Caki2 (cell line): ENCODE measurements at places on chromosomes 1 and 21.

DNA sequence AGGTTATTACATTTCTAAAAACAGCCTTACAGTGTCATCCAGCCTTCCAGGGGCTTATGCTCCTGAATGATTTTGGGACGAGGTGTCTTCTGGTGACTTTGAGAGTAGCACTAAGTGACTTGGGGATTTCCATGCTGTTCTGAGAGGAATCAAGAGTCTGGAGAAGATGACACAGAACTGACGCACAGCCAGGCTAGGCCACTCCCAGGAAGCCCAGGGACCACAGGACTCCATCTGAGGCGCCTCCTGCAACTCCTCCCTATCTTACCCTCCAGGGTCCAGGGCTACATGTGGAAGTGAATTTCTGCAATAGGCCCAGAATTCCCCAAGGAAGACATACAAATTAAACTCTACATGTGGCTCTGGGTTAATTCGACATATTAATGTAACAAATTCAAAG, 92.5 kb downstream of the SLC25A24 start:
- peak; percentile 30 for DNase-seq

GRCh38 chr1:62092110-62092509, 102.5 kb upstream of the L1TD1 start:
- peak; percentile 23 for DNase-seq

DNA sequence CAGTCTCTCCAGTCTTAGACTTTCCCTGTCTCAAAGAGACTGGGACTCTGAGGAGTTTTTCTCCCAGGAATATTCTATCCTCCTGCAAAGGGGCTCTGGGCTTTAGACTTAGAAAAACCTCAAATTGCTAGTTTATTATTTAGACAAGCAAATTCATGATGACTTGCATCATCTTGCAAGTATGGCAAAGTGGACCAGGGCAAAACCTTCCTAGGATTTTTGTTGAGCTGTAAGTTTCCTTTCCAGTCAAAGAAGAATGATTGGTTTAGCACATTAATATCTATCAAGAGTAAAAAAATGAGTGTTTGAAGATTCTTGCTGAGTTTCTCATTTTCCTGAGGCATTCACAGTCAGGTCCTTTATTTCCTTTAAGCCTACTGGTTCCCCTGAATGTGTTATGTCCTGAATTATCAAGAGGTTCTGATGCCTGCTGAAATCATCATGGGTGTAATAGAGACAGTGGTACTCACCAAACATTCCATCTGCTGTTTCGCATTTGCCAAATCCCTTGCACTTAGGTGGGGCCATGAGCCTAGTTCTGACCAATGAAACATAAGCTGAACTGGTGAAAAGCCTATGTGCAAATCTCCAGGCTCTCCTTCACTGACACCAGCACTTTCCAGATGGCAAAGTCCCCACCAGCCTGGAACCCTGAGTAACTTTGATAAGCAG, 25.2 kb upstream of the SPAG17 start:
- DNase-seq, result no peak

DNA sequence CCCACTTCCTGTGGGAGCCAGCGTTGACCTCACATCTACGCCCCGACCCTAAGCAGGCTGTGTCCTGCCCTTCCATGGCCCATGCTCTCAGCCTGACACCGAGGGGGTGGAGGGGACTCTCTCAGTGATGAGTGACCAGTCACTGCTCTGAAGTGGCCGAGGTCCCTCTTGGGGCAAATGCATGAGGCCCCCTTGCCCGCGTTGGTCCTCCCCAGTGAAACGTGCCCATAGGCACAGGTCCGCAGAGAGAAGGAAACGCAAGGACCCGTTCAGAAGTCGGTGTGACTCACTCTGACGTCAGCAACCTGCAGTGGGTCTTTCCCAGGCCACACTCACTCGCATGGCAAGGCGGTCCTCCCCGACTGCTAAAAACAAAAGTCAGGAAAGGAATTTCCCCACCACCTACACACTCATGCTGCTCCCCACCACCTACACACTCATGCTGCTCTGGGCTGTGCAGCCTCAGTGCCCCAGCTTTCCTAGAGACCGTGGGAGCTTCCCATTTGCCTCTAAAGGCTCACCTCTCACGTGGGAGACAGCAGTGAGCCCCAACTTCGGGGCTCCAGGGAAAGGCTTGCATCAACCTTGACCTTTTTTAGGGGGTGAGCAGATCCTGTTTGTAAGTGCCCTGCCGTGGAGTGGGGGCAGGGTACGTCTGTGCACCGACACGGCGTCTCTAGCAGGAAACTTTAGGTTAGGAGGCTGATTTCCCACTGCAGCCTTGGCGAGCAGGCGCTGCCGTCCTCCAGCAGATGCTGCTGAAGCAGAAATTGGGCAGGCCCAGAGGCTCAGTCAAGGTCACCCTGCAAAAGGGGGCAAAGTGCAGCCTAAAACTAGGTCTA, 11.4 kb downstream of the UBASH3A start:
- peak; percentile 87 for DNase-seq

DNA sequence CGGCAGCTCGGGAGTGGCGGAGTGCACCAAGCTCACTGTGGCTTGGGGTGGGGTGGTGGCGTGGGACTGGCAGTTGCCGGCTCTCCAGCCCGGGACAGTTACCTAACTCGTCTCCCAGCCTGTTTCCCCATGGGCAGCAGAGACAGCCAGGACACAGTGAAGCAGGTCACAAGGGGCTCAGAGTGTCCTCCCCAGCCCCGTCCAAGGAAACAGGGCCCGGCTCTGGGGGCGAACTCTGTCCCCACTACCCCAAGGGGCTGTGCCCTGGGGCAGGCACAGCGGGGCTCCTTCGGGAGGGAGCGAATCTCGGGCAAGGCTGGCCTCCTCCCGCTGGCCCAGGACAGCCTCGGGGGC, 759 bp downstream of the GPR157 start:
- no peak for DNase-seq

GRCh38 chr21:14545906-14546480, at the start of gene SAMSN1:
SAMSN1 (minus strand) TSS chr21:14546315; CDS start chr21:14546261, 54 bp downstream.
- DNase-seq, result no peak

GRCh38 chr1:12426030-12426429, 192.0 kb downstream of the DHRS3 start:
- no peak for DNase-seq

DNA sequence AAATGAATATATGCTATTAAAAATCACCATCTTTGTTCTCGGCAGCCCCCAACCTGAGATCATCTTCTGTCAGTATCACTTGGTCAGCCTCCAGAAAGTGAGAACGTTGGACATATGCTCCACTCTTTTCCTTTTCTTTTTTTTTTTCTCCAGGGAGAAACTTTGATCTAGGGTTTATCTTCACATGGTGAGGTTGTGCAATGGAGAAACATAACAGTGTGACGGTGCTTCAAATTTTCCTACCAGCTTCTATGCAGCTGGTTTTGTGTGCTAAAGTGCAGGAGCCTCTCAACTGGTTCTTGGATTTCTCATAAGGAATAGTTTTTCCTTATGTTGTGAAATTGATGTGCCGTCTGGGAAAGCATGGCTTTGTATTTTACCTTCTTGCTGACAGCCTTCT, 1202.9 kb downstream of the NCAM2 start:
- no peak for DNase-seq

DNA sequence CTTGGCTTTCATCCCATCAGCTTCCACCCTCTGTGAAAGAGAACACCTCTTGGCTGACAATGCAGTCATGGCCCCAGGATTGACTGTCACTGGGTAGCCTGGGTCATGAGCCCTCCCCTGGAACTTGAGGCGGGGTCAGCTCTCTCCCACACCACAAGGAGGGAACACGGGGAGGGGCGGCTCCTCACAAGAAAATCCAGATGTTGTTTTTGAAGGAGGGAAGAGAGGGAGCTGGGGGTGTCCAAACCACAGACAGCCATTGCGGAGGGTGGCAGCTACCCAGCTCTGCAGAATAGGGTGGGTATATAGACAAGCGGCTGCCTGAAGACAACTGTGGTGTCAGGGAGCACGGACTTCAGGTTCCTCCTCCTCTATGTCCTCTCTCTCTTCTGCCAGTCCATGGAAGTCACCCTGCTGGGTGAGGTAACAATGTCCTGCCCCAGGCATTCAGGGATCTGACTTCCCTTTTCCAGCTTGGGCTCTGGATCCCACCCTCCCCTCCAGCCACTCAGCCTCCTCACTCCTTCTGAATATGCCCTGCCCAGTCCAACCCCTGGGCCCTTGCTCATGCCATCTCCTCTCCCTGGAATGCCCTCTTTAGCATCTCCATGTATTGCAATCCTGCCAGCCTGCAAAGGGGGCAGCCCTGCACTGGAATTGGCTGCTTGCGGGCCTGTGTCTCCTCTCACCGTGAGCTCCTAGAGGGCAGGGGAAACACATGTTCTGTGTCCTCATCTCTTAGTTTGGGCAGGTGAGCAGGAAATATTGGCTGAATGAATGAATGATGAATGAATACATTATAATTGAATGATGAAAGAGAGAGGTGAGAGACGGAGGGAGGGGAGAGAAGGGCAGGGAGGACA, 60.9 kb upstream of the RUNX3 start:
- DNase-seq, result no peak

- no peak for DNase-seq
Observed at GRCh38 chr1:232533328-232533727, 96.6 kb downstream of the SIPA1L2 start.

DNA sequence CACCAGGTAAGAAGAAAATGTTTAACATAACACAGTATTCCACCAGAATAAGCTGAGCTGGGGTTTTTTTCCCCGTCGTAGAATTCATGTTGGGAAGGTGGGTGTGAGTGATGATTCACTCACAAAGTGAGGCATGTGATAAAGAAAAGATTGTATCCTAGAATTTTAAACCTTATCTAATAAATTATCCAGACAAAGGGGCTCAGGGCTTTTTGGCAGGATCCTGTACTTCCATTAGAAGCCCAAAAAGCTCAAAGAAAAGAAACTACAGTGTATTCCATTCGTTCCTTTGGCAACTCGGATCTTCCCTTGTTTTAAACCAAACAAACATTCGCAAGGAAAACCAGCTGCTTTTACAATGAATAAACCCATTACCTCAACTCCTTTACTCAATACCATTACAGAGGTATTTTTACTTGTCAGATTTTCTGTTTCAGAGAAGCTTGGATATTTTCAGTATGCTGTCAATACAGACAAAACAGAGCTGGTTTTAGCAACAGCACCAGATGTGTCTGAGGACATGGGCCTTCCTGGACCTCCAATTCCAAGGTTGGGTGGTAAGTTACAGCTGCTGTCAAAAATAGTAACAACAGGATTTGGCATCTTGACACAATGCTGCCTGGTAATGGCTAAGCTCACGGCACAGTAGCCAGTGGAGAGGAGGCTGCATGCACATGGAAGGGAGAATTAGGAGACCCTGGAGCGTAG, 159.9 kb upstream of the RUNX1 start:
- DNase-seq, result no peak

DNA sequence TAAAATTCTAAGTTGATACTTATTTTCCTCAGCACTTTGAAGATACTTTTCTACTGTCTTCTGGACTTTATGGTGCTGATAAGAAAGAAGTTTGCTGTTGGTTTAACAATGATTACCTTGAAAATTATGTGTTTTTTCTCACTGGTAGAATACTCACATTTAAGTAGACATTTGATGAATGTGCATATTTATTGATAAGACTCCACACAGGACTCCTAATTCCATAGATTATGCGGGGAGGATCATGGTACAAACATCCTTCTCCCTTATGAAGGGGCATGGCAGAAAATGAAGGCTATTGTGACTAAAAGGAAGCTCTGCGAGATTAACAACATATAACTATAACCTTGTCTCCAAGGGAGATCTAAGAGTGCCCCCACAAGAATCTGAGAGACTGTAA, 28.5 kb upstream of the ALDH9A1 start:
- no peak for DNase-seq

DNA sequence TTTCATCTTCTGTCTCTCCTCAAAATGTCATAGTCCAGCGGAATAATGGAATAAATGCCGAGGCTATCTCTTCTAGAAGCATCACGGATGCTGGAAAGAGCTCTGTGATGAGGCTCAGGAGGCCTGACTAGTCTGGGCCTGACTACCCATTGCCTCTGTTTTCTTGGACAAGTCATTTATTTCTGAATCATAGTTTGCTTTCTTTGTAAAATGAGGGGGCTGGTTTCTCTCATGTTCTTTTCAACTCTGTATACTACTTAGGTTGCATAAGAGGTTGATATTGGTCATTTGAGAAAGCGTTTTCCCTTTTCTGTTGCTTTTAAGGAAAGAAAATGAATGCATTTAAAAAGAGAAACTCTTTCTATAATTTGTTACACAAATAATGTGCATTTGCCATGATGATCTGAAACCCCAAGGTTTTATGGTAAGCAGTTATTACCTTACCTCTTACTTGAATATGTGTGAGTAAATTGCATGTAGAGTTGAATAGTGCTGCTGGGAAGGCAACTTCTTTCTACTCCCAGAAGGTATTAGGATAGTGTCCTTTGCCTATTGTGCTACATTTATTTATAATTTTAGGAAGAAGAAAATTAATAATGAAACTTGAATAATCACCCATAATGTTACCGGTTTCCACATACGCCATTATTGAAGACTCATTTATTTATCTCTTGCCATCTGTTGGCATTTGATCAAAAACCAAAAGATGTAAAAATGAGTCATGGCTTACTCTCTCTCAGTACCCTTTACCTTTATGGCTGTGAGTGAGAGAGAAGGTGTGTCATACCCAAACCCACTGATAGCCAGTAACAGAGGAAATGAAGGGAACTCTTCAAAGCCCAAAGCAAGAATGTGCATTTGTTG, 179.1 kb downstream of the FASLG start:
- DNase-seq, result no peak
